Hematopoietic multipotent progenitor cell treated with erythropoietin and hydrocortisone succinate and interleukin-3 and kit ligand, for 17 days (in vitro differentiated cells): ENCODE measurements at places on chromosomes 2 and 18.

DNA sequence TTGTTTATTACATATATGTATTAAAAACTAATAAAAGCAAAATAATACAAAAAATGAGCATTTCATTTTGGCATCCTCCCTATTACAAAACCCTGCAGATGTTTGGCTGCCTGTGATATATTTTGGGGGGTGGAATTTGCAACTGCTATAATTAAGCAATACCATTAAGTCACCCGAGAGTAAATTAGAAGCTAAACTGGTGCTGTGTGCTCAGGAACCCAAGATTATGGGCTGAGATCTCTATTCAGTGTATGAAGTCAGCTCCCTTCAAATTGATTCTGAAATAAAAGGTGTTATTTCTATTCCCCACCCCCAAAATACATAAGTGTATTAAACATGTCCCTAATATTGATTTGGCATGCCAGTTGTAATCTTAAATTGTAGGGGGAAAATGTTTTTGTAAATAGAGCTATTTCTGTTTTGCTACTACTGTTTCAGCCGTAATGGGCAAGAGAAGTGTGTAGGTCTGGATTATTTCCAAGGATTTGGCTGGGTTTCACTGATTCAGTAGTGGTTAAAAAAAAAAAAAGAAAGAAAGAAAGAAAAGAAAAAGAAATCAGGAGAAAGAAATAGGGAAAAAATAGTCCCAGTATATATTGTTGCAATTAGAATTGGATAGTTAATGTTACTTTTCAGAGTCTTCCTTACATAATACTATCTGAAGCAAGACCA is 110.9 kb downstream of the SS18 start:
- no peak for DNase-seq

GRCh38 chr2:11050565-11050964 is 104.7 kb upstream of the SLC66A3 start:
- no peak for DNase-seq

- DNase-seq = no peak
These were observed 78.7 kb downstream of the ABCA12 start for GRCh38 chr2:215059724-215060123.

- no peak for DNase-seq
These were observed 98.7 kb downstream of the QPCT start for GRCh38 chr2:37443082-37443481.
